Neural crest cell (in vitro differentiated cells): ENCODE measurements at places on chromosomes 2 and 18.
A peak's percentile ranks its signal among the peaks of the same experiment; 100 is the strongest.

DNA sequence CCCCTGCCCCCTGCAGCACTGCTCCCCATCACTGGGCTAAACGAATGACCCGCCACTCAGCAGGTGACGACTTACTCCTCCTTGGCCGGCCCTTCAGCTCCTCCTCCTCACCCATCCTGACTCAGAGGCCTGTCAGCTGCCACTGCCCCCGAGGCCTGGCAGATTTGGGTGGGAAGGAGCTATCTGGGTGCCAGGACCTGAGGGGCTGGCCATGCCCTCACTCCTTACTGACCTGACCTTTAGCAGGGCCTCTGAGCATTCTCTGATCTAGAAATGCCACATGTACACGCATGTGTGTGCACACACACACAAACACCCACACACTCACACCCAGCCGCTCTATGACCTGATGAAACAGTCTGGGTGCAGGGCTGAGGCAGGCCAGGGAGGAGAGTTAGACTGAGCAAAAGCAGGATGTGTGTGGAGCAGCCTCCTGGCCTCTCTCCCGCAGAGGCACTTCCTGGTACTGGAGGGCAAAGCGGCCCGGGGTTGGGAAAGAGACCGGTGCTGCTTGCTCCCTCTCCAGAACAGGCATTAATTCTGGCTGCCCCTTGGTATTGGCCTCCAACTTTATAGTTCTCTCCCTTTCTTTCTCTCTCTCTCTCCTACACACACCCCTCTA is 68.0 kb downstream of the ZFP36L2 start:
- DNase-seq, result no peak

DNA sequence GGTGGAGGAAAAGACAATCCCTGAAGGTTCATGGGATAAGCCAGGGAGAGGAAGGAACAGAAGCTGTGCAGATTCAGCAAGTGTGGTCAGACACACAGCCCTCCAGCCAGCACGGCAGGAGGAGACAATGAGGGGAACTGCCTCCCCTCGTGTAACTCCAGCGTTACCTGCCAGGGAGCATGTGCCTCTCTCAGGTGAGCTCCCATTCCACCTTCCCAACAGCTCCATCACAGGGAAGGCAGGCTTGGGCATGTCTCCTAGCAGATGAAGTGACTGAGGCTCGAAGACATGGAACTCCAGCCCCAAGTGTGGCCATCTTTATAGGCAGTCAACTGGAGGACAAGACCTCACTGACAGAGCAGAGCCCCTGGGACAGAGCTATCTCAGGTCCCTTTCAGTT is 47.4 kb downstream of the ZBTB7C start:
- no peak for DNase-seq

DNA sequence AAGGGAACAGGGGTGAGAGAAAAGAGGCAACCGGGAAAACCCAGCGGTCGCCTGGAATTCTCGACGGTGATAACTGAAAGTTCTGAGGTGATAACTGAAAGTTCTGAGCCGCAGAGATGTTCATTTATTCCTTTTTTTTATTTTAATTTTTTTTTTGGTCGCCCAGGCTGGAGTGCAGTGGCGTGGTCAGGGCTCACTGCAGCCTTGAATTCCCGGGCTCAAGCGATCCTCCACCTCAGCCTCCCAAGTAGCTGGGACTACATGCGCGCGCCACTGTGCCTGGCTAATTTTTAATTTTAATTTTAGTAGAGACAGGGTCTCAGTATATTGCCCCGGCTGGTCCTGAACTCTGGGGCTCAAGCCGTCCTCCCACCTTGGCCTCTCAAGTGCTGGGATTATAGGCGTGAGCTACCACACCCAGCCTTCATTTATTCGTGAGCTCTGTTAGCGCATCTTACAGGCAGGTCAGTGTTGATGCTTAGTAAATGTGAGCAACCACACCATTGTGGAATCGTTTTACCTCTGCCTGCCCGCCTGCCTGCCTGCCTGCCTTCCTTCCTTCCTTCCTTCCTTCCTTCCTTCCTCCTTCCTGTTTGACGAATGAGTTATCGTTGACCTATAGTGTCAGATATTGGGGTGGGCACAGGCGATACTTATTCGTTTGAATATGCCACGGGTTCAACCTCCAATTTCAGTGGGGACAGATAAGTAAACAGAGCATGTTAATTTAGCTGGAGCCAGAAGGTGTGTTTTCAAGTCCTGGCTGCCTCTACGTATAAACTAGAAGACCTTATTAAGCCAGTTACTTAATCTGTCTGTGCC is 557 bp upstream of the E2F6 start:
- no peak for DNase-seq

- peak; percentile 25 for DNase-seq
Observed at GRCh38 chr2:48398285-48399002, 131.5 kb upstream of the STON1 start.

DNA sequence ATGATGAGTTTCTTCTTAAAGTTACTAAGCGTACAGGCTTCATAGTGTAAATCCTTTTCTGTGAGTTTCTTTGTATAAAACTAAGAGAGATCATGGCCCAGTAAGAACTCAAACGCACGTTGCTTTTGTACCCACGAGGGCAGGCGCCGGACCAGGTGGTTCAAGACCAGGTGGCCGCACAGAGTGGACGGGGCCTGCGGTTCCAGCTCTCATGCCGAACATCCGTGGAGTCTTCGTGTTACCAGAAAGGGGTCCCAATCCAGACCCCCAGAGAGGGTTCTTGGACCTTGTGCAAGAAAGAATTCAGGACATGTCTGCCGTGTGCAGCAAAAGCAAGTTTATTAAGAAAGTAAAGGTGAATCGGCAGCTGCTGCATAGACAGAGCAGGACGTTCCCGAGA is 53.0 kb downstream of the KCNG2 start:
- no peak for DNase-seq

GRCh38 chr2:12419803-12420202 is 296.9 kb upstream of the TRIB2 start:
- no peak for DNase-seq

GRCh38 chr2:203361922-203362321 is 33.7 kb downstream of the ABI2 start:
- no peak for DNase-seq

- DNase-seq, result no peak
Observed at GRCh38 chr18:76139844-76140243, 355.2 kb downstream of the ZNF516 start.

- no peak for DNase-seq
Observed at GRCh38 chr18:34999756-35000289, 41.4 kb upstream of the MAPRE2 start.

DNA sequence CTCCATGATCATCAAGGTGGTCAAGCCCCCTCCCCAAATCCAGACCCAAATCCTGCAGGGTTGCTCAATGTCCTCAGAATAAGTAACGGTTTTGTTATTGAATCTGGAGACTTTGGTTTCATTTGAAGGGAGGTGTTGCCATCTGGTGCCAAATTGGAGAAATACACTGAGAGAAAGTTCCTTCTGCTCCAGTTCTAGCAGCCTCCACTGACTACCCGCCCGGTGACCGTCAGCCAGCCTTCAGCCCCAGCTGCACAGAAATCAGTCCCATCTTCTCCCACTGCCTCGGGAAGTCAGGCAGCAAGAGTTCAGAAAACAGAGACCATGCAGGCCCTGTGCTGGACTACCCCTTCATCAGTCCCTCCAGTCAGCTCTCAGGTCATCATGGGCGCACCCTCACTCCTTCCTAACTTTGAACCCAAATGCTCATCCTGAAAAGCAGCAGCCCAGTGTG is 38.7 kb downstream of the PKDCC start:
- DNase-seq, result peak; percentile 50

- no peak for DNase-seq
Observed at GRCh38 chr2:73913414-73914054, 13.1 kb upstream of the DGUOK start.

DNA sequence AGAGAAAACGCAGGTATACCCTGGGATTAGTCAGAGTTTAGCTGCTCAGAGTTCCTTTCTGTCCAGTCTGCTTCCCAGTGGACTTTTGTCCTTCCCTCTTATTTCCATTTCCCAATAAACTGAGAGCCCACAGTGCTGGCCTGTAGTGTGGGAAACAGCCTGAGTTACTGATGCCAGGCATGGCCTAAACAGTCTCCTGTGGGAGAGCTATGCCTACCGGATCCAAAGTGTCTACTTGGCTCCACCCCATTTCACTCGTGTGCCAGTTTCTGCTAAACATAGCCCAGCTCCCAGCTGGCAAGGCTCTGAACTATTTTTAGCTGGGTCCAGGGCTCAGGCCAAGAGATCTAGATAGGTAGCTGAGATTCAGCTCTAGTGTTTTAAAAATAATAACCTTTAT is 15.6 kb upstream of the PPP1CB start:
- DNase-seq, result no peak

DNA sequence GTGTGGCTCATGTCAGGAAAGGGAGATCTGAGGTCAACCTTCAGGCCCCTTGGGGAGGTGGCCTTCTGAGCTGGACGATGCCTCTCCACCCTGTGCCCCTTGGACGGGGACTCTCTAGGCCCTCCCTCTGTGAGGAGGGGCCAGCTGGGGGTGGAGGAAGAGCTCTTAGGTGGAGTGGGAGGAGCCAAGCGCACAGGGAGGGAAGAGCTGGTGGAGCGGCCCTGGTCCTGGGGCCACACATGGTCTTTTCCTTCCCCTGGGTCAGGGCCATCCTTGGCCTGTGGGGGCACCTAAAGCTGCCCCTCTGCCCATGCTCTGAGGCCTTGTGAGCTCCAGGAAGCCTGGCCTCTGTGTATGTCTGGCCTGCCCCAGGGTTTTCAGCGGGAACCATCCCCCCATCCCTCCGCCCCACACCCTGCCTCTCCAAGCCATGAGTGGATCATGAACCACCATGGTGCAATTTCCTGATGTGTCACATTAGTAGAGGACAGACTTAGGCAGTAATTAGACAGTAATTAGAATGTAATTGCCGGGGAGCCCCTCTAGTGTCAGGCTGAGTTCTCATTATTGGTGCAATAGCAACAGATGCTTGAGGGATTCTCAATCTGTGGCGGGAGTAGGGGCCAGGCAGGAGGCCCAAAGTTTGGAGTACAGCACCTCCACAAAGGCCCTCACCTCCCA is 63.0 kb downstream of the GLI2 start:
- DNase-seq, result no peak

DNA sequence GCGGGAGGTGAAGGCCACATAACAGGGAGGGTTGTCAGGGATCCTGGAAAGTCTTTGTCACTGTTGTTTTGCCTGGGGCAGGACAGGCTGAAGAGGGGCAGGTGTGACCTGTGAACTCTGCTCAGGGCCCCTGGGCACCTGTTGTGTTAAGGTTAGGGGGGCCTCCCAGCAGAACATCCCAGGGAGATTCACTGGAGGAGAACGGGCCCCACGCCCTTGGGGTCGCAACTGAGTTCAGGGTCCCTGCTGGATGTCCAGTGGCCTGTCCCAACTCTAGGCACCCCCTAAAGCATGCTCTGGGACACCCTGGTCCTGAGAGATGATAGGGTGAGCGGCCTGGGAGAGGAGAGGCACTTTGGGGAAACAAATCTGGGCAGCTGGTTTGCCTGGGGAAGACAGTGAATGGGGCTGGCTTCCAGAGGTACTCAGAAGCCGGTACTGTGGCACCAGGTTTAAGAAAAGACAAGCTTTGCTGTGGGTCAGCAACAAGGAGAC is 22.9 kb downstream of the GPR35 start:
- DNase-seq, result no peak

GRCh38 chr18:28455971-28456370 is 279.0 kb upstream of the CDH2 start:
- DNase-seq, result no peak

GRCh38 chr2:102950371-102950946 is 188.6 kb downstream of the TMEM182 start:
- no peak for DNase-seq

DNA sequence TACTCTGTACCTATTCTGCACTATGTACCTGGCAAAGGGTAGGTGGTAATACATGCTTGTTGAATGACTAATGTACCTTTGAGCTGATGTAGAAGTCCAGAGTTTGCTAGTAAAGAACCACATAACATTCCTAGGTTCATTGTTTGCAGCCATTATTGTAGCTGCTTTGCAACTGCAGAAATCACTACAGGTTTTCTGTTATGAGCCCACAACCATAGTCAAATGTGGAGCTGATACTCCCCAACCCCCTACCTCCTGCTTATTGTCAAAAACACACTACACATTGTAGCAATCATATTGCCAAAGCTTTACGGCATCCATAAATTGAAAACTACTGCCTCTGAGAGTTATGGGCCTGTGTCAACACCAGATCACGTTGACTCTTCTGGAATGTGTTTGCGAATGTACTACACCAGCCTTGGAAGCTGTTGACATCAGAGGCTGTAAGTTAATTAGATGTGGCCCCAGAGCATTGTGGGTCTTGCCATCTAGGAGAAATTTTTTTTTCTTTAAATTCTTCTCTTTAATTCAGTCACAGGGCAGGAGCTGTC is 187.0 kb downstream of the AGPS start:
- no peak for DNase-seq

- DNase-seq, result no peak
Observed at GRCh38 chr2:164091673-164092072, 355.9 kb upstream of the FIGN start.

- no peak for DNase-seq
Observed at GRCh38 chr2:150030436-150031190, 443.0 kb upstream of the MMADHC start.

DNA sequence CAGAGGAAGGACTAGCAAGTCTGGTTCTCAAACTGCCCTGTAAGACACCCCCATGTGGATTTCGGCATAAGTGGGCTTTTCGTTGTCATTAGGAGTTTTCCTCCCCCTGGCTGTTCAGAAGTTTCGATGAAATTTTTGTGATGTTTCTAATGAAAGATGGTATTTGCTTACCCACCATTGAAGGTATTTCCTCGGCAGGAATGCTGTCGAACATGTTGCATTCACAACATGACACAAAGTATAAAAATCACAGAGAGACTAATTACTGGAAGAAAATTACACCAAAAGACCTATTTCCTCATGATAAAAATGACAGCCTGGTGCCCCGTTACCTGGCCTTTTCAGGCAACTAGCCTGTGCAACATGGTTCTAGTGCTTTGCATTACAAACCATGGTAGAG is 144.9 kb downstream of the TXNL1 start:
- DNase-seq, result no peak

DNA sequence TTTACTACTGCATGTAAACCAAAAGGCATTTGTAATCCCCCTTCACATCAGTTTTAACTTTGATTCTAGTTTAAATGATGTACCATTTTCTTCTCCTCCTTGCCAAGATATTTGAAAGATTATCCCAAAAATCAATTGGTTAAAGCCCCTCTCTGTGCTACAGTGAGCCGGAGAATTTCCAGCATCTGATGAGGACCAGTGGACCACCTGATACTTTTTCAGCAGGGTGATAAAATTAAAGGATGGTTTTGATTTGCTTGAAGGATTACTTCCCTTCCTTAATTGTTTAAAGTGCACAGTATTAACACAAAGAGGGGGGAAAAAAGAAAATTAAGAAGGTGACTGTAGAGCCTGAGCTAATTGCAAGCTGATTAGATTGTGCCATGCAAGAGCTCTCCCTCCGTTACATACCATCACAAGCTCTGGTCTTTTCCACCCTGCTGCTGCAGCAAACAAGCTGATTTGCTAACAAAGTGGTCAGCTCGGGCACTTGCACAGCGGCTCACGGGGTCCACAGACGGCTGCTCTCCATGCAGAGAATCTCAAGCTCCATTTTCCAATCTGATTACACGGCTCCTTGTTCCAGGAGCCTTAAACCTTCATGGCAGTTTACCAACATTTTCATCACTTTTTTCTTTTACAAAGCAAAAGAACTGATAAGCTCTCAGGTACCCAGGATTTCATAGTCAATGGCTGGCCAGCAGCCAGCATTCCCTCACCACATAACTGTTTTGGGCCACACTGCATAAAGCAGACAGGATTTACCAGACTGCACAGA is 22.1 kb downstream of the FIGN start:
- no peak for DNase-seq

GRCh38 chr2:86520153-86520552 is 43.1 kb downstream of the CHMP3 start:
- DNase-seq, result no peak

- no peak for DNase-seq
Observed at GRCh38 chr2:132383956-132384355, 32.6 kb upstream of the GPR39 start.

GRCh38 chr2:166891727-166892126 is 3.4 kb downstream of the XIRP2 start:
- no peak for DNase-seq
